Activated CD4-positive, alpha-beta memory T cell treated with anti-CD3 and anti-CD28 coated beads for 36 hours (primary cell): ENCODE measurements at places on chromosomes 6 and 20.

- peak; percentile 92 for DNase-seq
These were observed 28.4 kb downstream of the PRDM1 start for GRCh38 chr6:106114492-106114891.

GRCh38 chr20:50663095-50663821 lies 28.1 kb downstream of the RIPOR3 start:
- DNase-seq = peak; percentile 27

- no peak for DNase-seq
These were observed 5.2 kb downstream of the SDC4 start for GRCh38 chr20:45342855-45343531.

DNA sequence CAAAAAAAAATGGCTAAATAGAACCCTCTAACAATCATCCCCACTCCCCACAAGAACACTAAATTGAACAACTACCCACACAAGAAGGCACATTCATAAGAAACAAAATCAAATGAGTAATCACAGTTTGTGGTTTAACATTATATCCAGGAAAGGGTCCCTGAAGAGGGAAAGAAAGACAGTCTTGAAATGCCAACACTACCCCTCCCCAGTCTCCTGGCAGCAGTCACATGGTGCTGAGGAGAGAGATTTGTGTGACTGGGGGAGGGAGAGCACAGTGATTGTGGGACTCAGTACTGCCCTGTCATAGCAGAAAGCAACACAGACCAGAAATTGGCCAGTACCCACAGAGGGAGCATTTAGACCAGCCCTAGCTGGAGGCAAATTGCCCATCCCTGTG lies 443.7 kb upstream of the BTBD3 start:
- no peak for DNase-seq

GRCh38 chr20:48558906-48559305 lies 268.9 kb downstream of the PREX1 start:
- no peak for DNase-seq

- no peak for DNase-seq
These were observed 9.8 kb upstream of the PNISR start for GRCh38 chr6:99434702-99435530.

GRCh38 chr6:81613606-81614005 lies 138.9 kb downstream of the TENT5A start:
- no peak for DNase-seq

- DNase-seq = no peak
These were observed 801 bp downstream of the TBPL1 start for GRCh38 chr6:133953634-133954415.

GRCh38 chr6:46491201-46491627 lies at the start of gene RCAN2:
RCAN2 (minus strand) TSS chr6:46491449.
- DNase-seq = peak; percentile 41

- peak; percentile 94 for DNase-seq
These were observed 55.0 kb downstream of the TRIM38 start for GRCh38 chr6:26017632-26017966.

- DNase-seq = no peak
These were observed 140.8 kb upstream of the ARMC2 start for GRCh38 chr6:108707328-108707976.

DNA sequence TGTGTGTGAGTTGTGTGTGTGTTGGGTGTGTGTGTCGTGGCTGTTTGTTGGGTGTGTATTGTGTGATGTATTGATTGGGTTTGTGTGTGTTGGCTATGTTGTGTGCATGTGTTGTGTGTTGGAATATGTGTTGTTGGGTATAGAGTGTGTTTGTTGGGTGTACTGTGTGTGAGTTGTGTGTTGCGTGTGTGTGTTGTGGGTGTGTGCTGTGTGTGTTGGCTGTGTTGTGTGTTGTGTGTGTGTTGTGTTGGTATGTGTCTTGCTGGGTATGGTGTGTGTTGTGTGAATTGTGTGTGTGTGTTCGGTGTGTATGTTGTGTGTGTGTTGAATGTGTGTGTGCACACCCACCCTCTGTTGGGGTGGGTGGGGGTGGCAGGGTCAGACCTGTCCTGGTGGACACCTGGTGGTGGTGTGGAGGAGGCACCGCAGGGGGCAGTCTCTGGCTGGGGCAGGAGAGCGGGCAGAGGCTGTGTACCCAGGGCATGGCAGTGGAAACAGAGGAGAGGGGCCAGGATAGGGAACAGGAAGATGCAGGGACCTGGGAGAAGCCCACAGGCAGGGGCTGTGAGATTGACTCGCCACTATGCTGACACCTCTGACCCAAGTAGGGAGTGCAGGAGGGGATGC lies 25.5 kb upstream of the PXDC1 start:
- DNase-seq = no peak

DNA sequence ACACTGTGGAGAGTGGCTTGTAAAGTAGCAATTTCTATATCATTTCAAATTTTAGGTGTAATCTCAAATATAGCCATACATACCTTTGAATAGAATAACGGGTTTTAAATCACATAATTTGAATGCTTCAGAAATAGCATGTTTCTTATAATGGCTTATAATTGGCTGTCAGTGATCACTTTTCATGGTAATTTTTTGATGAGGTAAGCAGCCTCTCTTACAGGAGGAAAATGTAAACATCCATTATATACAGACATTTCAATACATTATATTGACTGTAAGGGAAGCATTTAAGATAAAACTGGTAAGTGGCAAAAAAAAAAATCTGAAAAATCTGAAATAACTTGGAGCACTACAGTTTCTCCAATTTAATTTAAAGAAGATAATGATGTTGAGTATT lies 67.8 kb upstream of the PHACTR2 start:
- DNase-seq = no peak

DNA sequence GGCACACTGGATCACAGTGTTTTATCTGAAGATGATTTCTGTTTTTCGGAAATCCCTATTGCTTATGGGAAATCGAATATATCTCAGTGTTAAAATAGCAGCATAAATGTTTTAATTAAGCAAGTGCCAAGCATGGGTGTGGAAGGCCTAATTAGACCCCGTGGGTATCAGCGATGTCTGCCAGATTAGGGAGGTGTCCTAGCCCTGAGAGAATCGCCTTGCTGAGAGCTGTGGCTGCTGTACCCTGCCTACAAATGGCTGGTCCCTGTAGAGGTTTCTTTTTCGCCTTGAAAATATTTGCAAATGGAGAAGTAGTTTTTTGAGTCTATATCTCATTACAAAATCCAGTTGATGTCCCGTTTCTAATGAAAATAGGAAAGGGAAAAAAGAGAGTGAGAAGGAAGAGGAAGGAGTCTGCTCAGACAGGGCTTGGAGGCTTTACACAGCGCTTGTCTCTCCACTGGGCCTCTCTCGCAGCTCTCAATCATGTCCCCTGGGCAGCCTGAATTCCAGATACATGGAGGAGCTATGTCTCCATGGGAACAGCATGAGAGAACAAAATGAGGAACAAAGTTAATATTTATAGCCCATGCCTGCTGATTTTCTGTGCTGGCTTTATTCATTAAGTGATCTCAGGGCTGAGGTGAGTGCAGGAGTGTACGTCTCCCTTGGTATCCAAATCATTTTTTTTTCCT lies 35.2 kb upstream of the BCLAF1 start:
- no peak for DNase-seq

DNA sequence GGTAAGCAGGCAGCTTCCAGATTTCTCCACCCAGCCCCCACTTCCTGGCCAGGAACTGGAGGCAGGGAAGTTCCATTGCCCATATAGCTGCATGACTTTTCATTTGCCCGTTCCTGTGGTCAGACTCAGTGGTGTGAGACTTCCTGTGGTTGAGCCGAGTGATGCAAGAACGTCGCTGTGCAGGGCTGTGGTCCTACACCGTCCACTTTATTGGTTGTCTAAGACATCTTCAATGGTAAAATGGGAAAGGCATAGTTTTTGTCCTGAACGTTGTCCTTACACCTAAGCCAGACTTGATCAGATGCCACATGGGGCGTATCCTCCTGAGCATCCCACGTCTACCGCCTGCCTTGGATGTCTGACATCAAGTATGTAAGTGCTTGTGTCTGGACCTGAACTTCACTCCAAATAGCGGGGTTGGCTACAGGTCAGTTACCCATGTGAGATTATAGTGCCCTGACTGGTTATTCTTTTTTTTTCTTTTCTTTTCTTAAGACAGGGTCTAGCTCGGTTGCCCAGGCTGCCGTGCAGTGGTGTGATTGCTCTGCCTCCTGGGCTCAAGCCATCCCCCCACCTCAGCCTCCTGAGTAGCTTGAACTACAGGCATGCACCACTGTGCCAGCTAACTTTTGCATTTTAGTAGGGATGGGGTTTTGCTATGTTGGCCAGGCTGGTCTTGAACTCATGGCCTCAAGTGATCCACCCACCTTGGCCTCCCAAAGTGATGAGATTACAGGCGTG lies 25.9 kb upstream of the GTSF1L start:
- peak; percentile 79 for DNase-seq

- DNase-seq = no peak
These were observed 132.6 kb downstream of the CEBPB start for GRCh38 chr20:50323209-50323608.

GRCh38 chr6:72282201-72282600 lies 339.7 kb upstream of the KCNQ5 start:
- no peak for DNase-seq

DNA sequence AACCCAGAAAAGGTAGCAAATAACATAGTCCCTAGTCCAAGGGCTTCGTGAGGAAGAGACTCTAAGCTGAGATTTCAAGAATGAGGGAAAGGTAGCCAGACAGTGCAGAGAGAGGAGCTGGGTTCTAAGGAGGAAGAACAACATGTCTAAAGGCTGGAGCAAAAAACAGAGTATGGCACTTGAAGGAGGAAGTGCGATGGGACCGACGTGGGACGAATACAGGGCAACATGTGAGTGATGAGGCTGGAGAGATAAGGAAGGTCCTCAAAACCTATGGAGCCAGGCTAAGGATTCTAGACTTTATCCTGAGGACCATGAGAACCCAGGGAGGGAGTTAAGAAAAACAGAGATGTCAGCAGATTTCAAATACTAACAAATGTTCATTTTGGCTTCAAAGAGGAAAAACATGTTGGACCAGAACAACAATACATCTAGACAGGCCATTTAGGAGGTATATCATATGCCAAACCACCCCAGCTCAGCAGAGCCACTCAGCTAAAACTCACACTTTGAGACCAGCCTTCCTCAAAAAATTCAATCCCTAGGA lies 17.5 kb downstream of the ATXN1 start:
- no peak for DNase-seq

DNA sequence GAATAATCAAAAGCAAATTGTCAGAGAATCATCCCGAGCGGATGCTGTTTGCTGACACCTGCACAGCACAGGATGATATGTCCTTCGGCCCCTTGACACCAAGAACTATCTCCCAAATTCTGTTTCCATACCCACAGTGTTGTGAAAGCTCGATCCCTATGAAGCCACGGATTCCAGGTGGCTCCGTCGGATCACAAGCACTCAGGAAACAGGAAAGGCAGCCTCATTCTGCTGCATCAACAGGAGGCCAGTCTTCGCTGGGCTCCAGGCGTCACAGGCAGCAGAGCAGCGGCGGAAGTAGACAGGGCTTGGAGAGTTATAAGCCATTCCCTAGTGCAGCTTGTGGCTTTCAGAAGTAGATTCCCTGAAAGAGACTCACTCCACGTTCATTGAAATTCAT lies 342.3 kb downstream of the C6orf118 start:
- no peak for DNase-seq

- no peak for DNase-seq
These were observed 437.6 kb downstream of the MAFB start for GRCh38 chr20:40251284-40251932.

- no peak for DNase-seq
These were observed 7.7 kb upstream of the ZBTB24 start for GRCh38 chr6:109490713-109491112.

DNA sequence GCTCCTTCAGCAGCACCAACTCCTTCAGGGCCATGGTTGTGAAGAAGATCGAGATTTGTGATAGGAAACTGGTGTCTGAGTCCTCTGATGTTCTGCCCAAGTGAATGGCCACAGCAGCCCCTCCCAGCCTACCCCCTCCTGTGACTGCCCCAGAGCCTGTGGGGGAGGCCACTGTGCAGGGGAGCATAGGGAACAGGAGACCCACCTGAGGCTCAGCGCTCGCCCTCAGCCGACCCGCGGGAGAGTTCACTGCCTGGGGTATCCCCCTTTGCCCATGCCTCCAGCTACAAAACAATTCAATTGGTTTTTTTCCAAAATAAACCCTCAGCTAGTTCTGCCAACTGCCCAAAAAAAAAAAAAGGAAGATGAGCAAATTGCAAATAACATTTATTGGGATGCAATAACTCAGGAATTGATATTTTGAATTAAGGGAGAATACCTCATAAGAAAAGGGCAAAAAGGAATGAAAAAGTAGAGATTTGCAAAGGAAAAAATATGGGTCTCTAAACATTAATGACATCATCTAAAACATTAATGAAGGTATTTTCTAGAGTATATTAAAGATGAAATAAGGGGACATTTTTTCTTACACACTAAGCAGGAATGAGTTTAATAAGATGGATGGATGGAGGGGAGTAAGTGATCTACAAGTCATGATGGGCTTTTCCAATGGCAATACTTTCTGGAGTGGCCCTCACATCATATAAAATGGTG lies 46.1 kb downstream of the KIAA0319 start:
- DNase-seq = no peak
